Psoas muscle (tissue), 8 donors: ENCODE measurements at places on chromosomes 1 and 21. TPM values are rescaled to one million over a fixed set of nuclear protein-coding genes. Genes with fewer than 3 reads are reported as not detected.

DNA sequence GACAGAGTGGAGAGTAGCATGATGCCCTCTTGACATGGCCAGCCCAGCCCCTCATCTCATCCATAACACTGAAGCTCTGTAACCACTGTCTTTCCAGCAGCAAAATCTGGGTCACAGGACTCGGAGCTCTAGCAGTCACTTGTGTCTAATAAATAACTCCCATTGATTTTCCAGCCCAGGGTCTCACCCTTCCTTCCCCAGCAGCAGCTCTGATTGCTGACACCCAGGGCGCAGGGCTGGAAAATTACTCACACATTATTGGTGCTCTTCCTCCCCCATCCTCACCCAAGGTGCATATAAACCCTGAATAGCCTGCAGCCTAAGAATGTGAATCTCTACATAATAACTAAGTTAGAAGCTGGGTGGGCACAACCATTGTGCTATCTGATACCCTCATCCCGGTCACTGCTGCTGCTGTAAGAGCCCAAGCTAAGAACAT, 21.1 kb upstream of the OR10J5 start:
- H3K27me3 ChIP-seq, result no peaks in the 10 kb centered on the region
- H3K27ac ChIP-seq, result no peak overlapping the region
- no peaks in the 10 kb centered on the region for H3K36me3 ChIP-seq

S100A8 gene
- 32.1 TPM for total RNA-seq

DNA sequence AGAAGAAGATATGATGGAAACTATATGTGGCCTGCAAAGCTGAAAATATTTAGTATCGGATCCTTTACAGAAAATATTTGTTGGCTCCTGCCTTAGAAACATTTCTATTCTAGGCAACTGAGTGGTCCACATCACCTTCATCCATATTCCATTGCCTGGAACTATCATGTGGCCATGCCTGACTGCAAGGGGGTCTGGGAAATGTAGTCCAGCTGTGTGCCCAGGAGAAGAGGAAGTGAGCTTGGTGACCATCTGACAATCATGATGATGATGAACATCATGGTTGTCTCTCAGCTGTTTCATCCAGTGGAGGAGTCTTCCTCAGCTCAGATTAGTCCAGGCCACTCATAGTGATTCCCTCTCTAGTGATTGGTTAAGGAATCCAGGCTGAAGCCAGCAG, 61.8 kb upstream of the IFNLR1 start:
- H3K36me3 ChIP-seq, result no peaks in the 10 kb centered on the region
- no peak overlapping the region for H3K27ac ChIP-seq
- H3K4me3 ChIP-seq, result no peak overlapping the region

- H3K4me1 ChIP-seq, result no peaks in the 10 kb centered on the region
- no peaks in the 10 kb centered on the region for H3K36me3 ChIP-seq
- no peak overlapping the region for H3K27ac ChIP-seq
- no peak overlapping the region for H3K4me3 ChIP-seq
- no peaks in the 10 kb centered on the region for H3K27me3 ChIP-seq
Measured at GRCh38 chr1:213251972-213252371, 200.9 kb downstream of the RPS6KC1 start.

GRCh38 chr1:182601416-182601786, 2.8 kb downstream of the RGS16 start:
- H3K27ac ChIP-seq, result no peak overlapping the region
- peaks cover 23% of the 10 kb centered on the region for H3K4me1 ChIP-seq
- no peaks in the 10 kb centered on the region for H3K36me3 ChIP-seq
- H3K27me3 ChIP-seq, result no peaks in the 10 kb centered on the region
- peak overlapping the region; percentile 69 for H3K4me3 ChIP-seq

DNA sequence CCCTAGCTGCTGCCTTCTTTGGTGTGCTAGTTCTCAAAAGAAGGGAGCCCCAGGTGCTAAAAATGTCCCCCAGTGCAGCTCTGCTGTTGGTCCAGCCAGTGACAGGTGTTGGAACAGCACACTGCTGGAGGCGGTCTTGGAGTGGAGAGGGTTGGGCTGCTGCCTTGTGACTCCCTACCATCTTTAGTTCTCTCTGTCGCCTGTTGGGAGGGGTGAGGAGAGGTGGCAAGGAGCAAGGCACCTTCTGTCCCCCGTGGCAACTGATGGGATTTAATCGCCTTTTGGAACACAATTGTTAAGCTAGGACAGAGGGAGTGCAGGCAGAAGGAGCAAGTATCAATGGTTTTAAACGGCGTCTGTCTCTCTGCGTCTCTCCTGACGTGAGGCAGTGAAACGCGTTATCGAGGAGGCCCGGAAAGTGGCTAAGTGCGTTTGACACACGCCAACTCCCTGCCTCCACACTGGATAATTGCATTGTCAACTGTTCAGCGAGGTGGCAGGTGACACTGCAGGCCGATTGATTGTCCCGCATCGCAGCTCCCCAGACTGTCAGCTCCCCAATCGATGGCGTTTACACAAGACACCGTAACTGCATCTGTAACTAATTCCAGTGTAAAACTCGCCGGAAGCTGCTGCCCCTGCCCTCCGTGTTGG, 34.0 kb downstream of the TMEM53 start:
- H3K27me3 ChIP-seq, result no peaks in the 10 kb centered on the region
- H3K36me3 ChIP-seq, result peaks cover 10% of the 10 kb centered on the region
- peak overlapping the region; percentile 79 for H3K27ac ChIP-seq
- H3K4me1 ChIP-seq, result peaks cover 96% of the 10 kb centered on the region
- no peak for DNase-seq
- no peak overlapping the region for H3K4me3 ChIP-seq

DNA sequence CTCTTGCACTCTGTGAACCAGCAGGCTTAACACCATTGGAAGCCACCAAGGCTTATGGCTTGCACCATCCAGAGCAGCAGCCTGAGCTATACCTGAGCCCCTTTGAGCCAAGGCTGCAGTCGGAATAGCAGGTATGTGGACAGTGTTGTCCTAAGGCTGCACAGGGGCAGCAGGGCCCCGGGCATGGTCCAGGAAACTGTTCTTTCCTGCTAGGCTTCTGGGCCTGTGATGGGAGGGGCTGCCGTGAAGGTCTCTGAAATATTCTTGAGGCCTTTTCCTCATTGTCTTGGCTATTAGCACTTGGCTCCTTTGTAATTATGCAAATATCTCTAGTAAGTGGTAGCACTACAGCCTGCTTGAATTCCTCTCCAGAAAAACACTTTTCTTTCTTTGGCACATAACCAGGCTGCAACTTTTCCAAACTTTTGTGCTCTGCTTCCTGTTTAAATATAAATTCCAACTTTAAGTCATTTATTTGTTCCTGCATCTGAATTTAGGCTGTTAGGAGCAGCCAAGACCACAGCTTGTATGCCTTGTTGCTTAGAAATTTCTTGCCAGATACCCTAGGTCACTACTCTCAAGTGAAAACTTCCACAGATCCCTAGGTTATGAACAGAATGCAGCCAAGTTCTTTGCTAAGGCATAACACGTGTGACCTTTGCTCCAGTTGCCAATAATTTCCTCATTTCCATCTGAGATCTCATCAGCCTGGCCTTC, 5.2 kb downstream of the KRTAP20-4 start:
- H3K27ac ChIP-seq, result no peak overlapping the region
- no peak overlapping the region for H3K4me3 ChIP-seq
- no peaks in the 10 kb centered on the region for H3K36me3 ChIP-seq
- H3K4me1 ChIP-seq, result no peaks in the 10 kb centered on the region
- DNase-seq, result no peak
- H3K27me3 ChIP-seq, result no peaks in the 10 kb centered on the region

GRCh38 chr1:25135909-25136308, 96.4 kb downstream of the SYF2 start:
- no peaks in the 10 kb centered on the region for H3K36me3 ChIP-seq
- H3K4me3 ChIP-seq, result no peak overlapping the region
- H3K27me3 ChIP-seq, result no peaks in the 10 kb centered on the region
- H3K27ac ChIP-seq, result no peak overlapping the region
- DNase-seq, result no peak

DNA sequence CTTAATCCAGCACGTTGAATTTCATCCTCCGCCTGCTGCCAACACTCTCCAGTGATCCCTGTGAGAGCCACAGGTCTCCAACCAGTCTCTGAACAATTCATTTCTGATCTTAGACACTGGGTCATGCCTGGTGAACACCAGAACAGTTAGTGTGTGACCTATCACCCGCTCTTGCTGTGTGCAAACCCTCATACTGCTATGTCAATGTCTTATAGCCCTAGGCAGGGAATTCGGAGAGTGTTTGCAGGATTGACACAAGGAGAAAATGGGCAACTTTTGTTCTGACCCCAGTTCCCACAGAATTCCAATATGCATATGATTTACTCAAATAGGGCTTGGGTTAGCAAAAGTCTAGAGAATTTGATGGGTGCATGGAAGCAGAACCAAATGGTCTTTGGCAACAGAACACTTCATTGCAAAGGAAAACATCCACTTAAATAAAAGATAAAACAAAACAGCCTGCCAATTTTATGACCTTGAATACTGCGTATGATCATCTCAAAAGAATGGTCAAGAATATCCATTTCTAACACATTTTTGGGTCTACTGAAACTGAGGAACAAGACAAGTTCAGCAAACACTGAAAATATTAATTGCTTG, 23.0 kb upstream of the GUCA2B start:
- no peak overlapping the region for H3K27ac ChIP-seq
- no peaks in the 10 kb centered on the region for H3K36me3 ChIP-seq
- no peak overlapping the region for H3K4me3 ChIP-seq
- DNase-seq, result no peak
